ENCODE measurements at places on chromosomes 4 and X.

DNA sequence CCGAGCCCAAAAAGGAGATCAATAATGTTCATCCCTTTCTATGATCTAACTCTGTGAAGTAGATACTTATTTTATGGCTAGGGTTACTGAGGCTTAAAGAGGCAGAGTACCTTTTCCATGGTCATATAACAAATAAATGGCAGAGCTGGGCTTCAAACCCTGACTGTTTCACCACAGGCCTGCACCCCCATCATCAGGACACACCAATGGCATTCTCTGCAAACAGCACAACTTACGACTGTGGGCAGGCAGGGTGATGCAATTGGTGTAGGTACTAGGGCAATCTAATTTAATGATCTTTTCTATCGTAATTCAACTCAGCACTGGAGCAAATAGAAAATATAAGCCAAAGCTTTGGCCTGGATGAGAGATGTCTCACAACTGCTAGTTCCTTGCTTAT lies 118.8 kb upstream of the CBR4 start:
- peak; percentile 25 for DNase-seq

- DNase-seq = no peak
Measured at GRCh38 chr4:130479020-130479419, 1383.1 kb downstream of the C4orf33 start.

- DNase-seq = no peak
Measured at GRCh38 chr4:45043911-45044310, 317.6 kb upstream of the GNPDA2 start.

DNA sequence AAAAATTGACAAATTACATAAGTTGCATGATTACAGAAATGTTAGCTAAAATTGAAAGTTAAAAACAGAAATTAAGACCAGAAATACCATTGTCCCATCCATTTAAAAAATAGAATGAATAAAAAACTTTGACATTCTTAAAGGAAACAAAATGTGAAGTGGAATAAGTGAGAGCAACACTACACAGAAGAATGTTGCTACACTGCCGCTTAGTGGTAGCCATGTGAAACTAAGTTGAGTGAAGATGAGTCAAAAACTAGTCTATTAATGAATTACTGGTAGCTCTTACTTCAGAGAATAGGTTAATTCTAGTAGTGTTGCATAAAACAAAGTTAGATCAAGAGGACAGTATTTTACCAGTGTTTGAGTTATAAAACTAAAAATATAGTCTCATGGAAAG lies 571.0 kb upstream of the KLHL4 start:
- DNase-seq = peak; percentile 33

GRCh38 chr4:20764366-20764992 lies 64.2 kb downstream of the PACRGL start:
- no peak for DNase-seq

DNA sequence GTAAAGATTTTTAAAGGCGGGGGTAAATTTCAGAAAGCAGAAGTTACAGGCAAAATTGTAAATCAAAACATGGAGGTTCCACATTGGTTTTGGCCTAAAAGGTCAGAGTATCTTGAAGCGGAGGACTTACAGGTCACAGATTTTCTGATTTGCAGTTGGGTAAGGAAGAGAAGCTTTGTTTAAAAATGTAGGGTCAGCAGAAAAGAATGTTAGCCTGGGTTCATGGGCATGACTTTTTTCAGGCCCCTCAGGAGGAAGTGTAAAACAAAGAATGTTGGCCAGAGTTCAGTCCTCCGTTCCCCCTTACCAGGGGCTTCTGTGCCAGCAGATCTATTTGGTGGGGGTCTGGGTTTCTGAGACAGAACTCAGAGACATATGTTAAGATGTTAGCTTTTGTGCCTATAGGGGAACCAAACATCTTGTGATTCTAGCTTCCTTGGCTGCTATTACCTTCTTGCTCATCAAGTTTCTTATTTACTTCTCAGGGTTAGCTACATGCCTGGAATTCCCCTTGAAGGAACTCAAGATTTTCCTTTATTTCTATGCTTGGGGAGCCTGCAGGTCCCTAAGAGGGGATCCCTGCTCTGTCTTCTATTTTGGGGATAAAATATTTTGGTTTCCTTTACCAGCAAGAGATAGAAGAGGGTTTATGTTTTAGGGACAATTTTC lies 160.3 kb downstream of the ANK2 start:
- DNase-seq = no peak

DNA sequence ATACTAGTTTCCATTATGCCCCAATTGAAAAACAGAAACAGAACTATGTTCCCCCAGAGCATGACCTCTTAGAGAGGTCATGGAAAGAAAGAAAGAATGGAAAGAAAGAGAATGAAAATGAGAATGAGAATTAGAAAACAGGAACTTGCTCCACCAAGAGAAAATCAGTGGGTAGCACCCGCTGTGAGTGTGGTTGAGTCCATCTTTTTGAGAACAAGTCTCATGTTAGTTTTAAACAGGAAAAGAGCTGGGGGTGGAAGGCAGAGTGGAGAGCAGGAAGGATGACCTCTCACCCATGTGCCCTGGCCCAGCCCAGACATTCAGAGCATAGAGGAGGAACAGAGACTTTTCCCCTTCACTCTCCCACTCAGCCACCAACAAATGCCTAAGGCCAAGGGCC lies 4.9 kb downstream of the GSX2 start:
- no peak for DNase-seq

DNA sequence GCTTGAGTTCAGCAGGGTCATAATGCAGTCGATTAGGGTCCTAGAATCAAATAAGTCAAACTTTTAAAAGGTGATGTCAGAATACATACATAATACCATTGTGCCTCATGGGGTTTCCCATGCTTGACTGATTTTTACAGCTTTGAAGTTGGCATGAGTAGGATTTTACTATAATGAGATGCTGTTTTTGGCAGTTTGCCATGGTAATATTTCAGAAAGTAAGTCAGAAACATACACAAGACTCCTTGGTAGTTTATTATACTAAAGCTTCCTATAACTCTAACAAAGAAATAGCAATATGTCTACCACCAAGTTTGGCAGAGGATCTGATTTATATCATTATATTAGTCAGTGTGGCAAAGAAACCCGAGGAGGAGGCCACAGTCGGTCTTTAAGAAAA lies 45.2 kb downstream of the PHKA2 start:
- no peak for DNase-seq

DNA sequence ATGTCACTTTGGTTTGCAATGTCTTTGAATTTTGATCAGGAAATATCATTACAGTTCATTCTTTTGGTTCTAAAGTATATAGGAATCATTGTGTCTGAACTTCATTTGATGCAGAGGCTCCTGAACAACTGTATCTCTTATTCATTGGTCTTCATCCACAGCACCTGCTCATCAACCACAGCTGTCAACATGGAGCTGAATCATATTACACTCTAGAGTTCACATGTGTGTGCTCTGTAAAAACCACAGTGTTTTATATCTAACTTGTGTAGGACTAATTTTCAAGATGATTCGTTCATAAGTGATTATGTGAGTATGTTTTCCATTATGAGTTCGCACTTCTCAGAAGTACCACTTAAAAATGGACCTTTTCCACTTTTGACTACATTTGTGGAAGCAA lies 643.3 kb upstream of the FAM241A start:
- DNase-seq = no peak

- DNase-seq = no peak
Measured at GRCh38 chr4:170687751-170688150, 598.0 kb upstream of the AADAT start.

DNA sequence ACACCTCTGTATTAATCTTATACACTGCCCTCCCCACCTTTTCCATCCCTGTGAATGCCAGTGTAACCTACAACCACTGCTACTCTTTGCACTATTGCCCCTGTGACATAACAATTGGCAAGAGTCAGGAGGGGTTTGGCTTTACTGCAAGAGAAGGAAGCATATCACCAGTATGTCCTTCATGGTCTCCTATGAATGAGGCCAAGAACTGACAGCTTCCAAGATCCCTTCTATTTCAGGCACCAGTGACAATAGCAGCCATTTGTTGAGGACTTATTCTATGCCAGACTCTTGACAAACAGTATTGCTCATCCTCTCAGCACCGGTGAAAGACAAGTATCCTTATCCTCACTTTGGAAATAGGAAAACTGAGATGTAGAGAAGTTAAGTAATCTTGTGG lies 363.9 kb downstream of the MID1IP1 start:
- DNase-seq = no peak

DNA sequence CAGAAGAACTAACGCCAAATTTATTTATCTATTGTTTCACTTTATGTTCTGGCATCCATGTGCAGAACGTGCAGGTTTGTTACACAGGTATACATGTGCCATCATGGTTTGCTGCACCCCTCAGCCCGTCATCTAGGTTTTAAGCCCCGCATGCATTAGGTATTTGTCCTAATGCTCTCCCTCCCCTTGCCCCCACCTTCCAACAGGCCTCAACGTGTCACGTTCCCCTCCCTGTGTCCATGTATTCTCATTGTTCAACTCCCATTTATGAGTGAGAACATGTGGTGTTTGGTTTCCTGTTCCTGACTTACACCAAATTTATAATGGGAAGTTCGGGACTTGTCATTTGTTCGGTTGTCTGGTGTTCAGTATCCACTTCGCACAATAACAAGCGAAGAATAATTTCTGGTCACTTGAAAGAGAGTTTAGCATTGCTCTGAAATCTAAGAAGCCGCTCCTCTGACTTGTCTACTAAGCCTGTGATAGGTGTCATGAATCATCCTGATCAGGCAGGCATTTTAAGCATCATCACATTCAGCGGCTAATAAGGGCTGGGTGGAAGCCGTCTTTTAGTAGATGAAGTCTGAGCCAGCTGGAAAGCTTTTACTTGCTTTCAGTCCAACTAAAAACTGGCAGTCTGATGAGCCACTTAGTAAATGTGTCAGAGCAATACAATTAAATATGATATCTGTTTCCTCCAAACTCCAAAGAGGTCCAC lies 1065.7 kb upstream of the PABPC4L start:
- no peak for DNase-seq

GRCh38 chrX:107871136-107871535 lies 45.5 kb downstream of the MID2 start:
- DNase-seq = no peak

DNA sequence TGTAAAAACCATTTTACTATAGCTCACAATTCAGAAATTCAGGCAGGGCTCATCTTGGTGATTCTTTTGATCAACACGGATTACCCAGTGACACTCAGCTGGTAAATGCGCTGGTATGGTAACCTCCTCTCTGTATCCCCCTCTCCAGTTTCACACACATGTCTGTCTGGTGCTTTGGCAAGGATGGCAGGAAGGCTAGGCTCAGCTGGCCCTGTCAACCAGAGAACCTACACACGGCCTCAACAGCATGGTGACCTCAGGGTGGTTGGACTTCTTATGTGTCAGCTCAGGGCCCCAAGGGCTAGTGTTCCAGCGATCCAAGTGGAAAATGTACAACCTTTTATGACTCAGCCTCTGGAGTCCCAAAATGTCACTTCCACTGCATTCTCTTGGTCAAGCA lies 55.7 kb upstream of the EOLA2 start:
- DNase-seq = no peak

DNA sequence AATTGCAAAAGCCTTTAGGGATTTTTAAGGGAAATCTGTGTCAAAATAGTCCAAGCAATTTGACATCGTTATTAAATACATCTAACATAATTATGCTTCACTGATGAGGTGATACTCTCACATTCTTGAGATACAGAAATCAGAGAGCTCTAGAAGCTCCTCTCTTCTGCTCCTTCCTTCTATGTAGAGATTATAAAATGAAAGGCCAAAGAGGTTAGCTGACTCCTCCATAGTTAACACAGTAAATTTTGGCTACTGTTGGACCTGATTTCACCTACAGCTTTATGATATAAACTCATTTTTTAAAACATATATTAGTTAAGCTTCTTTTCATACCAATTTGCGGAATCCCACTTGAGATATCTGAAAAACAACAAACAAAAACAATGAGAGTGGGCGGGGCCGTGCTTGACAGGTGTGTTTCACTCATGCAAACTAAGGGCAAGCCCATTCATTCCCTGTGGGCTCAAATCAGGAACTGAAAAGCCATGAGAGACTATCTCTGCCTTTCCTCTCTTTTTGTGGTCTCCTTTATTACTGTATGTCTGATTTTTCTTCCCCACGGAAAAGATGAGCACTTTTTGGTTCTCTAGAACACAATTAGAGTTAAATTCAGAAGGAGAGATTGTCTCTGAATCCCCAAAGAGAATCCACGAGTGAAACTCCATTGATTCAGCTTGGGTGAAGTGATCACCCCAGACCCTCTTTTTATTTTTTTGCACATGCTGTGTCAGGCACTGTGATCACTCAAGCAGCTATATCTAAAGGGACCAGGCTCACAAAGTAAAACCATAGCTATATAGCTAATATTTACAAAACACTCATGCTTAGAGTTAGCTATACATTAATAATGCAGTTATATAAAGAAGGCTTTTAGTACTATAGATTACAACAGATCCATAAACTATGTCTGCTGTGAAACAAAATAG lies 566.3 kb downstream of the IL15 start:
- DNase-seq = no peak

DNA sequence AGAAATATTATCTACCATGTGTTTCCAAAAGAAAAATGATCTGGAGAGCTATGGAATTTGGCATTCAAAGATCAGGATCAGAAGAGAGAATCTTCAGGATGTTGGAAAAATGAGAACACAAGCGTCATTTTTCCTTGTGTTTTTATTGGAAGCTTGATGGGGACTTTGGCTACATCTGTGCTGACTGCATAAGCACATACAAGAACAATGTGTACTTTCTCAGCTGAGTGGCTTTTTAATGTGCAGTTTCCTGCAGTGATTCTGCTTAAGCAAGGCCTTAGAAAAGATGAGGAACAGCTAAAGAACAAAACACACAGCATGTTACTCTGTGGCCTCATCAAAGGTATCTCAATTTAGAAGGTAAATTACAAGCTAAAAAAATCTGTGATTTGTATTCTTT lies 1039.9 kb downstream of the GLUD2 start:
- DNase-seq = no peak

GRCh38 chrX:39439906-39440798 lies 638.9 kb downstream of the MID1IP1 start:
- no peak for DNase-seq

- no peak for DNase-seq
Measured at GRCh38 chr4:86595426-86595805, 1.3 kb downstream of the PTPN13 start.

DNA sequence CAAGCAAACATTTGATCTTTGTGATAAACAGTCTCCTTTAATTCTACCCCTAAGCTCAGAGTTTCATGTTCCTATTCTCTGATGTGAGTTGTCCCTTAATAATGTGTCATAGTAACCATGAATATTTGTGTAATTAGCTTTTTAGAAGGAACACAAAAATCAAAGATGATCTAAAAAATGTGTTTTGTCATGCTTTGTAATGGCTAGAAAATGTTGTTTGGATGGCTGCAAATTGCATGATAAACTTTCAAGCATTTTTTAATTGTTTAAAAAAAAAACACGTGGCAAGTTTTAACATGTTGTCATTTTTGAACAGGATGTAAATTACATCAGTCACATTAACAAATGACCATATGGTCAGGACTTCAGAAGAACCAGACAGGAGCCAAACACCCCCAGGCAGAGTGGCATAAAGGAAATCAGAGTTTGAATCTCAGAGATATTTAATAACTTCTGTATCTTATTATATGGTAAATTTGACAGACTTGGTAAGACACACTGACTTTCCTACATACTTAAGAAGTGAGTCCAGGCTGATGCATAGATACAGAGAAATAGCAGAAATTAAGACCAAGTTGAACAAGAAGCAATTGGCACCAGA lies 223.9 kb upstream of the VEGFC start:
- DNase-seq = no peak

- DNase-seq = no peak
Measured at GRCh38 chr4:151797853-151798252, 37.0 kb upstream of the GATB start.

- DNase-seq = no peak
Measured at GRCh38 chr4:78749258-78749971, 26.7 kb upstream of the BMP2K start.

All from NCI-H1930 (cell line).